ENCODE measurements at places on chromosomes 2 and 18.

DNA sequence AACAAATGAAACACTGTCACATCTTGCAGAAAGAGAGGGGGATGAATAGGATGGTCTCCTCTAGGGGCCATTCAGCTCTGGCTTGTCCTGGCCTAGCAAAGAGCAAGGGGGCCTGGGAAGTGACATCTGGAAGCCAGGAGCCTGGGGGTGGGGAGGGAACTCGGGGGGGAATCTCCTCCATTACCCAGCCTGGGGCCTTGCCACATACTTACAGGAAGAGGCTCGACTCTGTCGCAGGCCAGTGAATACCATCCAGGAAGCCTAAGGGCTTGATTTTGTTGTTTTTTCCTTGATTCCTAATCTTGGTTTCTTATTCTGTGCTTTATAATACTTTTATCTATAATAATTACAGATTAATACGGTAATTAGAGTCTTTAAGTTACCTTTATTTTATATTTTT, 797.5 kb upstream of the ID2 start:
- DNase-seq, result no peak

- DNase-seq, result no peak
These were observed 107.2 kb upstream of the L3MBTL4 start for GRCh38 chr18:6521803-6522418.

DNA sequence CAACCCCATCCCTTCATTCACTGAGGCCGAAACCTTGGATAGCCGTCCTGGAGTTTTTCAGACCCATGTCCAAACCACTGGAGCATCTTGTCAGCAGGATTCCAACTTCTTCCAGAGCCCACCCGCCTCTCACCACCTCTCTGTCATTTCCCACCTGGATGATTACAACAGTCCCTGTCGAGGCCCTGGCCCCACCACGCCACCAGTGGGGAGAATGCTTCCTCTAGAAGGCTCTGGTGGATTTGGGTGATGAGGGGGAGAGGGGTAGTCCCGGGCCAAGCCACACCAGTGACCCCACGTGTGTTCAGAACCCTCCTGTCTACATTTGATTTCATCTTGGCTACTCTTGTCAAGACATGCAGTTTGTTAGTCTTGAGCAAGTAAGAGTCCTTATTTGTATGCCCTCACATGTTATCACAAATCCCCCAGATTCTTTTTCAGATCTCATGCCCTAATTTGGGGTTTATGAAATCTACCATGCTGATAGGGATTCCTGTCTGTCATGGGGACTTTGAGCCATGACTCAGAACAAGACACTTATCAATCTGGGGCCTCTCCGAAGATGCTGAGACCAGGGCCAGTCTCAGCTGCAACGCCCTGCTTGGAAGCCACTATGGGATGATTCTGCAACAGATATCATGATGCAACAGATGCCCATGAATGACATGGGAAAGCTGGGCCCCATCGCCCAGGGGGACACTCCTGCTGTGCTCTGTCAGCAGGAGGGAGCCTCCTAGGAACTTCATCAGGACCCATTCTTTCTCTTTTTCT, 186.1 kb downstream of the ZFP36L2 start:
- no peak for DNase-seq

DNA sequence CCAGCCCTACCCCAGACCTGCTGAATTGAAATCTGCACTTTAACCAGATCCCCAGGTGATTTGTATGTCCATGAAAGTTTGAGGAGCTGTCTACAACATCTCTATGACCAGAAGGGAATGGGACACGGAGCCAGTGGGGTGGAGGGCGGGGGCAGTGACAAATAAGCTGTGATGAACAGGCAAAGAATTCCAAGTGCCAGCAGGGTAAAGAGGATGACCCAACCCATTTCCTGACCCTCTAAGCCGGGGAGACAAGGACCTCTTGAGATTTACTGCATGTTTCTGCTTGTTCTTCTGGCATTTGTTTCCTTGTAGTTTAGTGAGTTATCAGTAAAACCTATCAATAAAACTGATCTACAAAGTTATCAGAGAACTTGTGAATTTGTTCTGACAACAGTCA, 8.7 kb downstream of the TET3 start:
- no peak for DNase-seq

DNA sequence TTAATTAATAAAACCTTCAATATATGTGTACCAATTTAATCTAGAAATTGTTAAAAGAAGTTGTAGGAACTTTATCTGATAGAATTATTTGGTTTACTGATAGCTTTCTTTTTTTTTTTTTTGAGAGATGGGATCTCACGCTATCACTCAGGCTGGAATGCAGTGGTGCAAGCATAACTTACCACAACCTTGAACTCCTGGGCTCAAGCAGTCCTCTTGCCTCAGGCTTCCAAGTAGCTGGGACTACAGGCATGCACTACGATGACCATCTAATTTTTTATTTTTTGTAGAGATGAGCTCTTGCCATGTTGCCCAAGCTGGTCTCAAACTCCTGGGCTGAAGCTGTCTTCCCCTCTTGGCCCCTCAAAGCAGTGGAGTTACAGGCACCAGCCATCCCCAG, 66.8 kb downstream of the CCDC138 start:
- no peak for DNase-seq

DNA sequence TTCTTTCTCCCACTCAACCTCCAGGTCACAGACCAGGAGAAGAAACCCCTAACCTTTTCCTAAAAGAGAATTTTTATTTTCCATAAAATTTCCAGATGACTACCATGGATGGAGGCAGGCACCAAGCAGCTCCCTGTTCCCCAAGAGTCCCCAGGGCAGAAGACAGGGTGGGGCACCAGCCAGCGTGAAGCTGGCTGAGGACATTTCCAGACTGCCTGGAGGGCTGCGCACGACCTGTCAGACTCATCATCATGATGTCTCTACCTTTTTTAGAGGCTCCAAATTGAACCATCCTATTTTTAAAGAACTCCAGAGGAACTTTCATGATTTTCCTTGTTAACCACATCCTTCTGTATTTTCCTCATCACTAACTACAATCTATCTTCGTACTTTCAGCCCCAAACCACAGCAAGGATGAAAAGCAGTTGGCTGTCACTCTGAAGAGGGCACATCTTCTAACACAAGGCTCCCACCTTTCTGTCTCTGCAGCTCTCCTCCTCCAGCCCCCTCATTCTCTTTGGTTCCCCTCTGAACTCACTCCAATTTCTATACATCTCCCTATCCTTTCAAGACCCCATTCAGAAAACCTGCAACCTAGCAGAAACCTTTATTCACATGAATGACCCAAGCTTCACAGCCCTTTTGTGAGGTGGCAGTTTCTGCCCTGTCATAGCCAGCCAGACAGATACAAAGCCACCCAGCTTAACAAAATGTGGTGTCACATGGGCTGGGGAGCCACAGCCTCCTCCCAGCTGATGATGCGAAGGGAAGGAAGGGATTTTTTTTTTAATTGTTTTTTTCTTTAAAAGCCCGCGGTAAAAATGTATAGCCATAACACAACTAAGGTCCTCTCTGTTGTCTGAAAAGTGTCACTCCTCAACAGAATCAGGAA, 11.1 kb downstream of the AMMECR1L start:
- no peak for DNase-seq

All from GDM1 (cell line).